ENCODE measurements at places on chromosomes 6 and 20.

DNA sequence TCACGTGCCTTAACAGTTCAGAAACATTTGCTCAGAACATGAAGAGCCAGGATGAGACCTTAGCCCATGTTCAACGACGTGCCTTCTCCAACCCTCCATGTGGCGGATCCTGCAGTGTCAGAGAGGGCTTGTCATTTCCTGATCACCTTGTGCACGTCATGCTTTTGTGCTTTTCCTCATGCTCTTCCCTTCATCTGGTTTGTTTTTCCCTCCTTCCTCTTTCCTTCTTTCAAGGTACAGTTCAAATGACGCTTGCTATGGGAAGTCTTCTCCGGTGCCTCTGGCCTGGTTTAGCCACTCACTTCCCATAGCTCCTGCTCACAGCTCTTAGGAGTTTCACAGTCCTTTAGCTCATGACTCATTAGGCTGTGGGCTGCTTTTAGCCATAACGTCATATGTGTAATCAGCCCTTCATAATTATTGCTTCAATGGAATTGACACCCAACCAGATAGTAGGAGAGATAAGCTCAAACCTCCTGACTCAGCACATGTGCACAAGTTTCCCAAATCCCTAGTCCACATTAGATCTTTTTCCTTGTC lies 102.7 kb upstream of the CNKSR3 start:
- no peak for DNase-seq

GRCh38 chr6:116159782-116160524 lies 34.0 kb upstream of the COL10A1 start:
- no peak for DNase-seq

DNA sequence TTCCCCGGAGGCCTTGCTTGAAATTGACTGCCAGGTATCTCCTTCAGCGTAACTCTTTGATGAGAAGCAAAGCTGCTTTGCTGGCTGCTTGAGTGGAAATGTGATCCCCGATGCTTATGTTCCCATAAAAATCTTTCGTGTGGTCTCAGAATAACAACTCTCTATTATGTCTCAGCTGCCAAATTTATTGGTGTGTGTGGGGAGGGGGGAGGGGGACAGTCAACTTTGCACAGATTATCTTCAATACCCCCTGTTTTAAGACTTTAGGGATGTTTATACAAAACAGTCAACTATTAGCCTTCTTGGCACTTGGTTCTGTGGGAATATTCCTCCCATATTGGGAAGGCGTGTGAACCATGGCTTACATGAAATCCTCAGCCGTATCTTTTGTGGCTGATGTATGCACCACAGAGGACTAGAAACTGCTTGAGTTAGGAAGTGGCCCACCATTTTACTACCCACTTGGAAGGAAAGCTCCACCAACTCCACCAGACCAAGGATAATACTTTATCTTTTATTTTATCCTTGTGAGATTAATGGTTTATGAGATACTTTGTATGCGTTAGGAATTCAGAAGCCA lies 101.5 kb upstream of the SLC24A3 start:
- DNase-seq, result no peak

GRCh38 chr6:24980507-24981385 lies 45.0 kb upstream of the RIPOR2 start:
- no peak for DNase-seq

DNA sequence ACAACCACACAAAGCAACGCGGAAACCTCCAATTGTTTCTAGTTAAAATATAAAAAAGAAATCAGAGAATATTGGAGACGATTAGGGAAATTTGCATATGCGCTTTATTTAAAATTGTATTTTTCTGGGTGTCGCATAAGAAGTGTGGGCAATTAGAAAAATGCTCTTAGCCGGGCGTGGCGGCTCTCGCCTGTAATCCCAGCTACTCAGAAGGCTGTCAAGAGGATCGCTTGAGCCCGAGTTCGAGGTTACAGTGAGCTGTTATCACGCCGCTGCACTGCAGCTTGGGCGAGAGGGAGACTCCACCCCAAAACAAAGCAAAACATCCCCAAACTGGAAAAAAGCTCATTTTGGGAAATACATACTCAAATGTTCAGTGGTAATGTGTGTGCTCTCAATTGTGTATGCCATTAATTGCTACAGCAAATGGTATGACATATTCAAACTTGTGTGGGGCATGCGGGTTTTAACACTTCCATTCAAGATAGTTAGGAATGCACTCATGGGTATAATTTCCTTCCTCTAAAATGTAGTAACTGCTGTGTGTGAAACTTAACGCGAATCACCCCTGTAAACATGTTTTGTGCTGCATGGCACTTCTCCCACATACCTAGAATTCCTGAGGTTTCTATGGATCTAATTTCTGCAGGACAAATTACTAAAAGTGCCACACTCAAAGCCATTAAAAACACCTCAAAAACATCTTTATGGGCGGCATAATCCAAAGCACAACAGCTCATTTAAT lies 54.7 kb upstream of the HFE start:
- no peak for DNase-seq

- DNase-seq, result no peak
Measured at GRCh38 chr6:11668455-11668854, 110.1 kb downstream of the ADTRP start.

GRCh38 chr6:36701401-36701991 lies 3.9 kb downstream of the RAB44 start:
- DNase-seq, result no peak

GRCh38 chr20:39038495-39038894 lies 76.4 kb downstream of the DHX35 start:
- no peak for DNase-seq

GRCh38 chr6:62446647-62447316 lies 160.8 kb upstream of the KHDRBS2 start:
- no peak for DNase-seq

DNA sequence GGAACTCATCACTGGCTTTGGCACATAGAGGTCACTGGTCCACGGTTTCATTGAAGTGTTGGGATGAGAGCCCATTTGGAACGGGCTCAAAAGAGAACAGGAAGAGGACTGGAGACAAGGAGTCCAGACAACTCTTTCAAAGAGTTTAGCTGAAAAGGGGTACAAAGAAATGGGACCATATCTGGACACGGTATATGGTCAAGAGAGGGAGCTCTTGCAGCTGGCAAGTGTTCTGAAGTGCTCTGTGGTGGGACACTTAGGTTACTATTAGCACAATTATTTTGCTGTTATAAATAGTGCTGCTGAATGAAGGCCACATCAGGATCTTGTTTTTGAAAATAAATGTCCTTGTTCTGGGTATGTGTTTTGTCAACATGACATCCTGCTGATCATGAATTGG lies 4.6 kb downstream of the SGK2 start:
- DNase-seq, result no peak

- DNase-seq, result no peak
Measured at GRCh38 chr20:45070932-45071632, 29.8 kb downstream of the KCNS1 start.

DNA sequence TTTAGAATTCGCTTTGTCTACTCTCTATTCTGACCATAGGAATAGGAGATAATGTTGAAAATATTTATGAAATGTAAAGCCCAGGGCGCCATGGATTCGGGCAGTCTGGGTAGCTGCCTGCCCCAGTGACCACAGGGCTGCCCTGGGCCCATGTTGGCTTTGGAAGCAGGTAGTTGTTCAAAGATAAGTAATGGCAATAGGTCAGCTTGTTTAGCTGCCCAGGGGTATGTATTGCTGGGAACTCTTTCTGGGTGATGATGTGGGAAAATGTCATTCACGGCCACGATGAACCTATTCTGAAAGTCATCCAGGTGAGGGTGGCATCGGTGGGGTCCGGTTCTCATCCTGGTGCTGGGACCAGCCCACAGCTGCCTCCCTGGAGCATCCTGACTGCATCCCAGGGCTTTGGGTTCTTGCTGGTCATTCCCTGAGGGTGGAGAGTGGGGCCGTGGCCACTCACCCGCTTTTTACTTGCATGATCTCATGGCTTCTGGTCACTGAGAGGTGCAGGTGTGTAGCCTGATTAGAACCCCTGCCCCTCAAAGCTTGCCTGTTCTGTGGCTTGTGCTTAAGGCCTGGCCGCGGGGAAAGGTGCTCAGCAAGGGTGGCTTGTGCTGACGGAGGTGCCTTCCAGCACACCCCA lies 102.8 kb downstream of the ERMARD start:
- DNase-seq, result no peak

- DNase-seq, result no peak
Measured at GRCh38 chr6:558089-558488, 98.8 kb downstream of the HUS1B start.

DNA sequence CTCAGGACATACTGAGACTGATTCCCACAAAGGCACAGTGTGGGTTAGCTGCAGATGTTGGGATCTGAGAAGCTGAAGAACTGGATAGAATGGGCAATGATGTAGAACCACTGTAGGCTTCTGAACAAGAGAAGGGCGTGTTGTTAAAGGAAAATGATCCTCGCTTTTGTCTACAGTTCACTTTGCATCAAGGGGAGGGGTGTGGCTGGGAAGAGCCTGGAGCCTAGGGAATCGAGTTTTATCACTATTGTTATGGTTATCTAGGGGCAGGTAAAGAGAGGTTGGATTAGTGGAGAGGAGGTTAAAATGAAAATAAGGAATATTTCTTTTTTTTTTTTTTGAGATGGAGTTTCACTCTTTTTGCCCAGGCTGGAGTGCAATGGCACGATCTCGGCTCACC lies 768.1 kb downstream of the KIF16B start:
- no peak for DNase-seq

GRCh38 chr6:50285735-50286134 lies 236.0 kb upstream of the DEFB112 start:
- no peak for DNase-seq

DNA sequence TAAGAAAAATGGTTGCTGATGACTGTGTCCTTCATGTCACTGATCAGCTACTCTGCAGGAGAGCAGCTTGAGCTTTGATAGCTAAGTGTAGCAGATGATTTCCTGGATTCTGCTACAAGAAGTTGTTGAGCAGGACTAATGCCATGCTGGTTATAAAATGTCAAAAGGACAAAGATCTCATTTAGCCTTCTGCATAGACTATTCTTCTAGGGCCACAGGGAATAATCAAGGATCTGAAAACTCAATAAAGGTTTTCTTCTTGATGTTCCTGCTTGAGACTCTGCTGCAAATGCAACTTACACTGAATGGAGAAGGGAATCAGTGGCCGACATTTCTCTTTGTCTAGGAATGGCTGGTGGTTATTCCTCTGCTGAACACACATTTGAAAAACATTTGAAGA lies 360.3 kb upstream of the PTCHD4 start:
- DNase-seq, result no peak

- DNase-seq, result no peak
Measured at GRCh38 chr20:44071057-44071456, 115.9 kb downstream of the JPH2 start.

GRCh38 chr6:118495485-118496280 lies 52.4 kb upstream of the PLN start:
- no peak for DNase-seq

- DNase-seq, result no peak
Measured at GRCh38 chr20:34941226-34941625, 14.4 kb downstream of the GSS start.

DNA sequence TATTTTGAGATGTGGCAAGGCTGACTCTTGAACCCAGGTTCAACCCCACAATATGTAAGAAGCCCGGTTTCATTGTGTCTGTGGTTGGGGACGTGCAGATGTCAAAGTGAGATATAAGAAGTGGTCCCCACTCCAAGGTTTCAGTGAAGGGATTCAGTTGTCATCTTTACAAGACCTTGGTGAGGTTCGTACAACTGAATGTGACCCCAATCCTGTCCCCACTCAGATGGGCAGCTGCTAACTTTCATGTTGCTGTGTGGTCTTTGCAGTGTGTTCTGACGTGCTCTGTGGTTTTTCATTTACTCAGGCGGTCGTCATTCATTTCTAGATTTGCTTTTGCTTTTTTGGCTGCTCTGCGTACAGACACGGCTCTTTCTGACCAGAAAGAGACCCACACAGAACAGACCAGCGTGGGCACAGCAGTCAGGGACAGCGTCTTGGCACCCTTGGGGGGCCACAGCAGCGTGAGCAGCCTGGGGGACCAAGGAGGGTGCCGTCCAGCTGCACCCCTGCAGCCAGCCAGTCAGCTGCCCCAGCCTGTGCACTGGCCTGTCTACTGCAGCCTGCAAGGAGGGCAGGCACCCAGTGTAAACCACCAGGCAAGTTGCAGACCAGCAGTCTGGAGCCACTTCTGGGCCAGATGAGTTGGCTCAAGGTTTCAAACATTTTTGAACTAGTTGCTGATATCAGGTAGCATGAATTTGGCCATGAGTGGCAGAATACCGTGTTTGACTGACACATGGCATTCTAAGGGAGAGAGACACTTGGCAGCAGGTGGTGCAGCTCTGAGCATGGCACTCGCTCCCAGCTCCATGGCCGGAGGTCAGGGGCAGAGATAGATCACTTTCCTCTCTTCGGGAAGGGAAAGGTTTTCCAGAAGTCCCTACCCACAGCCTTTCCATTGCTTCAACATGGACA lies 49.4 kb upstream of the IRF4 start:
- no peak for DNase-seq

- no peak for DNase-seq
Measured at GRCh38 chr6:144138542-144138941, 11.8 kb upstream of the STX11 start.

DNA sequence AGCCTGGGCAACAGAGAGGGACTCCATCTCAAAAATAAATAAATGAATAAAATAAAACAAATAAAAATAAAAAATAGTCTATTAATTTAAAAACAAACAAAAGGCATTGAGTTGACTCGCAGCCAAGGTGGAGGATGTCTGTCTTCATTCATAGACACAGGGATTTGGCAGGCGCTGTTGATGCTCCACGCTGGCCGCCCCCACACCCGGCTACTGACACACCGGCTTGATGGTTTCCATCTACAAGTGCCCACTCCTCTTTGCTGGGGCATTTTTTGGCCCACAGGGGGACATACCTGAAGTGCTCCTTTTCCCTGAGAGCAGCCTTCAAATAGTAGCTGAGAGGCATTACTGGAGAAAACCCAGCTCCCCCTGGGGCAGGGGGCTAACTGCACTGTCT lies 178.3 kb upstream of the RALGAPA2 start:
- no peak for DNase-seq

GRCh38 chr20:63095718-63096654 lies 89.2 kb upstream of the BHLHE23 start:
- no peak for DNase-seq

DNA sequence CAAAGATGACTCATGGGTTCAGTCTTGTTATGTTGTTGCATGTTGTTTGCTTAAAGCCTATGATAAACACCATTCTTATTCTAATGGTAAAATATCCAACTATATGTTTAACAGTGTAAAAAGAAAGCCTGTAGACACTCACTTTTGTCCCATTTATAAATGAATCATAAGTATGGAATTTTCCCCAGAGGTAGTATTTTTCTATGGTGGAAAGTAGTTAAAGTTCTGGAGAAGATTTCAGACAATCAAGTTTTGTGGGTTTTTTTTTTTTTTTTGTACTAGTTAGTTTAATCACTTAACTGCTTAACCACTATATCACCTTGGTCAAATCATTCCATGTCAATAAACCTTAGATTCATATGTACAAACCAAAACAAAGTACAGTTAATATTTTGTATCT lies 35.8 kb downstream of the PTCHD4 start:
- no peak for DNase-seq

- DNase-seq, result no peak
Measured at GRCh38 chr6:30463651-30464618, 25.4 kb upstream of the HLA-E start.

Data from GM18507 (cell line).